Activated naive CD4-positive, alpha-beta T cell (primary cell): ENCODE measurements at places on chromosomes 16 and 17.

- DNase-seq: no peak
Observed at GRCh38 chr17:68812876-68813584, 142.2 kb downstream of the ABCA8 start.

DNA sequence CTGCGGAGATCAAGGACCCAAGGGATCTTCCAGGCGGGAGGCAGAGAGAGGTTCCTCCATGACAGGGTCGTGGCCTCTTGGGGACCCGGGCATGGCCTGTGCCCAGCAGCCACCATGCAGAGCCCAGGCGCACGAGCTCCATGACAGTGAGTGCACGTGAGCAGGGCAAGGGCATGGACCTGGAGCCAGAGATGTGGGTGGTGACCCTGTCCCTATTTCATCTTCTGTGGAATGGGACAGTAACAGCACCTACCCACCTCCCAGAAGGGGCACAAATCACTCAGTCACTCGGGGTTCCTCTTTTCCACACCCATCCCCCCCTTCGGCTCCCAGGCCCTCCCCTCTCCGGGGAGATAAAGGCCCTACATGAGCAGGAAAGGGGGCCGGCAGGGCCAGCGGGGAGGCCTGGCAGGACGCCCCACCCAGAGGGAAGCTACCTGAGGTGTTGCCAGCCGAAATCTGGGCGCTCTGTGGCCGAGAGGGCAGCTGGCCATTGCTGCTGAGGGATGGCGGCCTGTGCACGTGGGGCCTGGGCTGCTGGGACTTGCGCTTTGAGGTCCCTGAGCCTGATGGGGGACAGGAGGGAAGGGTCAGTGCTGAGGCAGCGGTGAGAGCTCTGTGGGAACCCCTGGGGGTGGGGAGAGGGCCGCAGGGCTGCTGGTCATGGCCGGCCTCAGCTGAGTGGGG is 10.4 kb downstream of the UBALD2 start:
- DNase-seq: no peak

GRCh38 chr17:21538615-21539014 is 153.7 kb upstream of the KCNJ18 start:
- no peak for DNase-seq

GRCh38 chr17:82301300-82301915 is 16.0 kb downstream of the CD7 start:
- DNase-seq: no peak

- no peak for DNase-seq
Observed at GRCh38 chr16:17369421-17370222, 101.1 kb downstream of the XYLT1 start.

GRCh38 chr16:50622643-50623369 is 58.3 kb downstream of the SNX20 start:
- no peak for DNase-seq

DNA sequence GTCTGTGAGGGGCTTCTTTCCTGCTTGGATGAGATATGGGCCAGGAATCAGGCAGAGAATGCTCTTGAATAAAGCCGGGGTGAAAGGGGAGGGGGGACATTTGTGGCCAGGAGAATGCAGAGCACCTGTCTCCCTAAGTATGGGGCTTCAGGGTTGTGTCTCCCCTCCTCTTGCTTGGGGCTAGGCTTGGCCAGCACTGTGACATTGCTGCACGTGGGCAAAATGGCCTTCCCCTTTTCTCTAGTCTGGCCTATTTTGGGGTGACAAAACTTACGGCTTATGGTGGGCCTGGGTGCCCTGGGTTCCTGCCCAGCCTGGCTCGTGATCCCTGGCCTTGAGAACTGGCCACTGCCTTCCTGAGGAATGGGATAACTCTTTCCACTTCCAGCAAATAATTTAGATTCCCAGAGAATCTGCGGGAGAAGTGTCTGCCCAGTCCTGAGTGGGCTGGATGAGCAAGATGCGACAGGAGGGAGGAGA is 5.6 kb downstream of the NFE2L1 start:
- no peak for DNase-seq

DNA sequence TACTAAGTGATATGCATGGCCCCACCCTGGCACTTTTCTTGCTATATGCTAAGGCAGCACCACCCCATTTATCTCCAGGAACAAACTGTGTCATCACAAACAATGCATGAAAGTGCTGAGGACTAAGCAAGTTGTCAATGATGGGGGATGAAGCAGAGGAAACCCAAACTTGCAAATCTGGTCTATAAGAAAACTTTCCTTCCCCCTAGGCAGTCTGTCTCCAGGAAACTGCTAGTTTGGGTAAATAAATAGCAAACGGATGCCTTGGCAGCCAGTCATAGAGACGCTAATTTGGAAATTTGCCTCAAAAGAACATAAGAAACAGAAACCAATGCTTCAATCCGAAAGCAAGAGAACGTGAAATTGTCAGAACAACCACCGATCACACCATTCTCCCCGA is 5.6 kb upstream of the HSBP1 start:
- no peak for DNase-seq

- no peak for DNase-seq
Observed at GRCh38 chr16:22177968-22178930, 15.9 kb downstream of the SDR42E2 start.

GRCh38 chr17:12814718-12815117 is 25.4 kb downstream of the ARHGAP44 start:
- no peak for DNase-seq

- no peak for DNase-seq
Observed at GRCh38 chr17:79690466-79690865, 40.3 kb upstream of the ENPP7 start.

GRCh38 chr17:47742319-47743181 is 9.5 kb downstream of the TBX21 start:
- no peak for DNase-seq

DNA sequence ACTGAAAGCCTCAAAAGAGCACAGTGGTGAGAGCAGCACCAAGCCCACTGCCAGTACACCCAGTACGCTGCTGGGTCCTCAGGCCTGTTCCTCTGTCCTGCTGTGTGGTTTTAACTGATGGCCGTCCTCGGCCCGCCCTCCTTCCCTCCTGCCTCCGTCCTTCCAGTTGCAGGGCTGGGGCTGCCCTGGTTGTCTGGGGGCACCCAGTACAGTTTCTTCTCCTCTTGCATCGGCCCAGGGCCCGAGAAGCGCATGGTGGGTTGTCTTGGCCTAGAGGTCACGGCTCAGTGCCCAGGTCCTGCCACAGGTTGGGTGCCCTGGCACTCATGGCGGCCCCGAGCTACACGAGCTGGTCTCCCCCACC is 70.8 kb upstream of the KCTD5 start:
- DNase-seq: no peak

DNA sequence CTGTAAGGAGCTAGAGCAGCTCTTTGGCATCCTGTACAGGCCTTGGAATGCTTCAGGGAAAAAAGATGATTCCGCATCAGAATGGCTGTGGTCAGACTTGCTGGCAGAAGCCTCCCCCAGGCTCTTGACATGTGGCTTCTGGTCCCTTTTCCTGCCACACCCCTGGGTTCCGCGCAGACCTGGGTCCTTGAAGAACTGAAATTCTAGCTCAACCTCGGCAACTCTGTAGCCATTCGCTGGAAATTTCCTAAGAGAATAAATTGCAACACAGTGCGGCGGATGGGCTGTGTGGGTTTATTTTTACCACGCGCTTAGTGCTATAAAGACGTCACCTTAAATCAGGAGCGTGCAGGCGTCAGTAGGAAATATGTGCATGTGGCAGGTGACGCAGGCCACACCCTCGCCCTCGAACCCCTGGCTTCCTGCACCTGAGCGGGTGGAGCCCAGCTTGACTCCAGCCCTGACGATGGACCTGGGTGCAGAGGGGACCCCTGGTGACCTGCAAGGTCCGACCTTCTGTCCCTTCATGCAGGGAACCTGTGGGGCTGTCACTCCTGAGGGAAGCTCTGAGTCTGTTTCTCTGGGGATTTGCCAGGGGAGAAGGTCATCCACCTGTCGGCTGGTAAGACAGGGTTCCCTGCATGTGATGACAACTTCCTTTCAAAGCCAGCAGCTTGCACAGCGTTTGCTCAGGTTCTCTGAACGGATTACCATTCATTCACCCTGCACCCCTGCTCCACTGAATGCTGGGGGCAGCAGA is 46.3 kb downstream of the METRNL start:
- DNase-seq: no peak

DNA sequence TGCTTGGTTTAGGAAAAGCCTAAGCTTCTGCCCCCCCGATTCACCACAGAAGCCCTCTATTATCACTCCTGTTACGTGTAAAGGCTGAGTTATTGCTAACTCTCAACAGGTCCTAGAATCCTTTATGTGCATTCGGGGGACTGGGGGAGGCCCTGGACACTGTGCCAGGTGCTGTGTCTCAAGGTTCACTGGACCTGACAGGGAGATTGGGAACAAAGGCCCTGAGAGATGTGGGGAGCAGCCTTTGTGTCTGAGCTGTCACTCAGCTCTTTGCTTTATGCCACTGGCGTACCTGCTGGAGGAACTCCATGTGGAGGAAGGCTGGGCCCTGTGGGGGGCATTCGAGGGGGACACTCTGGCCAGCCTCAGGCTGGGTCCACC is 65.9 kb downstream of the METRNL start:
- no peak for DNase-seq

DNA sequence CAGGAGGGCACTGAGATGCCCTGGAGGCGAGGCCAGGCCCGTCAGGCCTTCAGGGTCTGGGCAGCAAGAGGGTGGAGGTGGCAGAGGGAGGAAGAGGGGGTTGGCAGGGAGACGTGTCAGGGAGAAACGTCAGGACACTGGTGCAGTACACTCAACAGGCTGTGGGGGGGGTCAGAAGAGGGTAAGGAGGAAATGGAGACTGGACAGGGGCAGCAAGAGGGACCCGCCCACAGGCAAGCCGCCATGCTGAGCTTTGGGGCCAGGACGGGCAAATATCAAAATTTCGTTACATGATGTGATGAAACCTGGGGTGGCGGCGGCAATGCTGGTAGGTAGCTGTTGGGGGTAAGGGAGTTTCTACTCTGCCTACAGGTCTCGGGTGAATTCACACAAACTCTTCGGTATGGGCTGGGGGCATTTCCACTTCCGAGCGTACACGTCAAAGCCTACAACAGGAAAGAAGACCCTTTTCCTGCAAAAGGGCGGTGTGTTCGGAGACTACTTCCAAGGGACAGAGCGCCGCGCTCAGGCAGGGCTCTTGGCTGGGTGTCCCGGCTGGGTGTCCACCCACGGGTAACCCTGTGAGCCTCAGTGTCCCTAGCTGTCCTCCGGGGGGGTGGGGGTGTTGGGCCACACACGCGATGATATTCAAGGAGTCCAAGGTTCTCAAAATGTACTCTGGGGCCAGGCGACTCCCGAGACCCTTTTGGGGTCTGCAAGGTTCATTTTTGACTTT is 43.3 kb upstream of the ATP2A3 start:
- no peak for DNase-seq

GRCh38 chr16:58012481-58012880 is 11.3 kb downstream of the USB1 start:
- DNase-seq: no peak

GRCh38 chr16:58843675-58844074 is 109.6 kb upstream of the GOT2 start:
- no peak for DNase-seq

- no peak for DNase-seq
Observed at GRCh38 chr17:21379080-21379711, 3.0 kb downstream of the KCNJ12 start.

DNA sequence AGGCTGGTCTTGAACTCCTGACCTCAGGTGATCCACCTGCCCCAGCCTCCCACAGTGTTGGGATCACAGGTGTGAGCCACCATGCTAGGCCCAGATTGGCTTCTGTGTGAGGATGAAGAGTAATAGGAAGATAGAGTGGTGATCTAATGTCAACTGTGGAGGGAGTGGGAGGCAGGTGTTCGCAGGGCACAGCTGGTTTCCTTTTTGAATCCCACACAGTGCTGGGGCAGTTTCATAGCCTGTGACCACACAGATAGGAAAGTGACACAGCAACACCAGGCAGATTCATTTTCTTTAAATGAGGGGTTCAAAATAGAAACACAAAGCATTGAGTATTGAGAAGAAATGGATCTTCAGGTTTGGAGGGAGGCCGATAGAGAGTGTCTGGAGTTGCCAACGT is 540.3 kb downstream of the WWOX start:
- DNase-seq: no peak

DNA sequence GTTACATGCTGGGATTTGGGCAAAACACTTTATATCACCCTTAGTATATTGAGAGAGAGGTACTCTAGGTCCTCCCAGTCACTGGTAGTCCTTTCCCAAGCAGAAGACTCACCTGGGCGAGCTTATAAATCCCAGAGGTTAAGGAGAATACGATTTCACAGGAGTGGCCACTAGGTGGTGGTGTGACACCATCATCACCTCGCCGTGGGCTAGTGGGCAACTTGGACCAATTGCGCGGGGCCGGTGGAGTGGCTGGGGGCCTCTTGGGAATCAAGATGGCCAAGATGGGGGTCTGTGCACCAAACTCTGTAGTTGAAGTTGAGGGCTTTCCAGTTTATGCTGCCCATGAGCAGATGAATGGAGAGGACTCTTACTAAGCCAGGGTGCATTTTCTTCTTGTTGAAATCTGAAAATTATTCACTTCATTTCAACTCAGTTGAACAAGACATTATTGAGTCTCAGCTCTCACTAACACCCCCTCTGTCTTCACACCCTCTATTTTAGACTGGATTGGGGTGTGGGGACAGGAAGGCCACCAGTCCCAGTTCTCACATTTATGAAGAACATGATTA is 38.2 kb upstream of the PIRT start:
- no peak for DNase-seq

GRCh38 chr16:69084289-69084688 is 21.2 kb upstream of the HAS3 start:
- DNase-seq: no peak

DNA sequence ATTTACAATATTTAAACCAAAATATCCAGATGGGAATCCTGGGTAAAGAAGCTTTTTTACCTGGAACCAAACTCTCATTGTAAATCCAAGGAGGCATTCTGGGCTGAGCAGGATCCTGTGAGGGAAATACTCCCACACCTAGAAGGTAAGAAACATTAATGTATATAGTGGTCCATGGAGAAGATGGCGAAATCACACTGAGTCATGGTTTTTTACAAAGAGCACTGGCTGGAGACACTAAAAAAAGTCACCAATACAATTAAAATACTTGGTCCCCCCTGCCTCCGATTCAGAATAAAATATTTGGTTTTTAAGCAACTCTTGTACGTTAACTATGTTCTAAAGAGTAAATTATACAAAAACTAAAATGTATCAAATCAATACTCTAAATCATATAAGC is 32.9 kb downstream of the SYNRG start:
- DNase-seq: no peak

GRCh38 chr17:33135691-33136090 is 144.0 kb downstream of the SPACA3 start:
- DNase-seq: no peak

DNA sequence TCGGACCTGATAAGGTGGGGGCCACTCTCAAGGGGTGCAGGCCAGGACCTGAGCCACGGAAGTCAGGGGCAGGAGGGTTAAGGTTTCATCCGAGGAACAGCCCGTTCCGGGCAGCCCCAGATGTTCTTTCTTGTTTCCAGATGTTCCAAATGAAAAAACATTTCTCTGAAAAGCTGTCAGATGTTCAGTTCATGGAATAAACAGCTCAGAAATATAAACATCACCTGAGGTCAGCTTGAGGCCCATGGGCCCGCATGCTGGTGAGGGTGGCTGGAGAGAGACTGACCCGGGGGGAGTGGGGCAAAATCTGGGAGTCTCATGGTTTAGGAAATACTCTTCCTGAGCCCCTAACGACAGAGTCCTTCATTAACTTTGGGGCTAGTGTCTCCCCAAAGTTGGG is 1.5 kb upstream of the CD79B start:
- no peak for DNase-seq

GRCh38 chr17:41340934-41341861 is 9.4 kb downstream of the KRT33A start:
- DNase-seq: no peak
